ENCODE measurements at places on chromosomes 16 and 17.

- DNase-seq = no peak
These were observed 11.6 kb upstream of the RAI1 start for GRCh38 chr17:17669580-17670235.

DNA sequence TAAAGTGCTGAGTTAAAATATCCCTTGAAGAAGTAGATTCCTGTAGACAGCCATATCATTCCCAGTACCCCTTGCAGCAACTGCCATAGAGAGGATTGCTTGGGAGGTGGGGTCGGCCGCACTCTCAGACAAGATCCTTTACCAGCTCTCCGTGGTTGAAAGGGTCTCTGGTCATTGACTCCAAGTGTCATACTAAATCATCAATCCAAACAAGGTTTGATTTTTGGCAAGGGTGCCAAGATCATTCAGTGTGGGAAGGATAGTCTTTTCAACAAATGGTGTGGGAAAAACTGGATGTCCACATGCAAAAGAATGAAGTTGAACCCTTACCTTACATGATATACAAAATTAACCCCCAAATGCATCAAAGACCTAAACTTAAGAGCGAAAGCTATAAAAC is 21.8 kb downstream of the TBX2 start:
- no peak for DNase-seq

- no peak for DNase-seq
These were observed 40.2 kb downstream of the TMEM235 start for GRCh38 chr17:78271419-78272170.

DNA sequence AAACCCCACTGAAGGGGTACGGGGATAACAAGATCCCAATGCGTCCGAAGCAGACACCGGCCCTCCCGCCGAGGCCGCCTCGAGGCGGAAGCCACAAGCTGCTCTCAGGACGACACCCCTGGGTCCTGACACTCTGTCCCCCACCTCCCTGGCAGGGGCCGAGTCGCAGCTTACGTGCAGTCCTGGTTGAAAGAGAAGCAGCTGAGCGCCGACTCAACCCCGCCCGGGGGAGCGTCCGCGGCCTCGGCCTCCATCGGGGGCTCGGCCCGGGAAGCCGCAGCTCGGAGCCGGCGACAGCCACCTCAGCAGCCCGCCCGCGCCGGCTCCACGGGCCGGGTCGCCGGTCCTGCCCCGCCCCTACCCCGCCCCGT is at the start of gene WIPI1:
Gene WIPI1, minus strand, starts transcription at position 329 of the 371 bp plus-strand sequence. Its CDS starts 75 bp downstream, at position 254.
- DNase-seq = peak; percentile 61

DNA sequence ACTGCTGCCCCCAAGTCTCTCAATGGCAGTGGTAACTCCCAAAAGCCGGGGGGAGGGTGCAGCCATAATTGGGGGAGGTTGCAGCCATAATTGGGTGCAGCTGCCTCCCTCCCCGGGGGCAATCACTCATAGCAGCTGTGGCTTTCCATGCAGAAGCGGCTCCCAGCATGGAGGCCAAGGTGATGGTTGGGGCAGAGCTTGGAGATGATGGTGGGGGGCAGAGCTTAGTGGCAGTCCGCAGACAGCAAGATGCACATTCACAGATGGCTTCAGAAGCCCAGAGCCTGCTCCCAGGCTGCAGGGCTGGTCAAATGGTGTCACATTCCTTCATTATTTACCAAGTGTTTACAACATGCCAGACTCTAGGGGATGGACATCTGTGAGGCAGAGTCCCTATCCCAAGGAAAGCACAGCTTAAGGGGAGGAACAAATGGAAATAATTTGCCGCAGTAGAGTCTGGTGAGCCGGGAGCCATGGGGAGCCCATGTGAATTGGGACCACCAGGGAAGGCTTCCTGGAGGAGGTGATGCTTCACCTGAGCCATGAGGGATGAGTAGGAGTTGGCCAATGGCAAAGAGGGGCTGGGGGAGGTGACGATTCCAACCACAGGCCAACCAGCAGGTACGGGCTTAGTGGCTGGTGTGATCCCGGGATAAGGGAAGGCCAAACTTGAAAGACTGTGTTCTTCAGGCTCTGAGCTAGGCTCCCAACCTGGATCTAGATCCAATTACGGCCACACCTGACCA is 8.1 kb downstream of the DOC2B start:
- DNase-seq = no peak

GRCh38 chr16:56109205-56109604 is 82.1 kb upstream of the GNAO1 start:
- no peak for DNase-seq

Measured in T1000 (cell line).